ENCODE measurements at places on chromosomes 1 and 21.
A peak's percentile ranks its signal among the peaks of the same experiment; 100 is the strongest.

GRCh38 chr1:80054129-80054528 is 1047.6 kb upstream of the ADGRL4 start:
- DNase-seq = peak; percentile 86

DNA sequence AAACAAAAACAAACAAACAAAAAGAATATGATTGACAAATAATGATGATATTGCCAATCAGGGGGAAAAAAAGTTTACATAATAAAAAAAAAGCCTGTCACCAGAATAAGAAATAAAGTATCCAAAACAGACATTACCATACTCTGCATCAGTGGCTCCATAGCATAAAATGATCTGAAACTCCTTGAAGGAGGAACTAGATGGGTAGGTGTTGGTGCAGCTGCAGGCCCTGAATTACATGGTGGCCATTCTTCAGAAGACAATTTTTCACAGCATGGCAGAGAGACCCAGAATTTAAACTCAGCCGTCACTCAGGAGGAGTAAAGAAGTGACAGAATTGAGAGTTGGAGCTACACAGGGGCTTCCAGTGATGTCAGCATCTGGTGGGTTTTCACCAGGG is 60.2 kb downstream of the GLUL start:
- no peak for DNase-seq

DNA sequence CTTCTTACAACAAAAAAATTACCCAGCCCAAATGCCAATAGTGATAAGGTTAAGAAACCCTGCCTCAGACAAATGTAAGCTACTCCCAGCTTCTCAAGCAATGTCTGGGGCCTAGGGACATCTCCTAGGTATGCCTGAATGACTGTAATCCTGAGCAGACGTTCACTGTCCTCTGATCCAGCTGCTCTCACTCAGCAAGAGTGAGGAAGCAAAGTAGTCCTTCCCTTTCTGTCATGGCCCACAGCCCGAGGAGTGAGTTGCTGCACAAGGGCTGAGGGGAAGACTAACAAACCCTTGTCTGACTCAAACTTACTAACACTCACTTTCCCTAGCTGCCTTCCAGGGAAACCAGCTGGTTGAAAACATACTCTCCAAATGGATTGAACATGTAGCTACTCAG is 124.9 kb upstream of the TNFSF4 start:
- no peak for DNase-seq

DNA sequence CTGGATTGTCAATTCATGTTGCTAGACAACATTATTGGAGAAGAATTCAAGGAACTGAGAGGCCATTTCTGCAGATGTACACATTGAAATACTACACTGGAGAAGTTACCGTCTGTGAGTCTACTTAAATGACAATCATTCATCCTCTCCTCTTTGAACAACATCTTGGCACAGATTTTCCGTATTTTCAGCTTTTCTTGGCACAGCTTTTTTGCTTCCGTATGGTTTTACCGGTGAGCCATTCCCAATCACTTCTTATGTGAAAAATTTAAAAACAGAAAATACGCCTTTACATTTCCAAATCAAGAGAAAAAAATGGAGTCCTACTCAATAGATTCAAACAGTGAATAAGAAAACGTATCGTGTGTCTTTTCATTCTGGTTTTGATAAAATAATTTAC is 1493.7 kb downstream of the AMY1C start:
- no peak for DNase-seq

DNA sequence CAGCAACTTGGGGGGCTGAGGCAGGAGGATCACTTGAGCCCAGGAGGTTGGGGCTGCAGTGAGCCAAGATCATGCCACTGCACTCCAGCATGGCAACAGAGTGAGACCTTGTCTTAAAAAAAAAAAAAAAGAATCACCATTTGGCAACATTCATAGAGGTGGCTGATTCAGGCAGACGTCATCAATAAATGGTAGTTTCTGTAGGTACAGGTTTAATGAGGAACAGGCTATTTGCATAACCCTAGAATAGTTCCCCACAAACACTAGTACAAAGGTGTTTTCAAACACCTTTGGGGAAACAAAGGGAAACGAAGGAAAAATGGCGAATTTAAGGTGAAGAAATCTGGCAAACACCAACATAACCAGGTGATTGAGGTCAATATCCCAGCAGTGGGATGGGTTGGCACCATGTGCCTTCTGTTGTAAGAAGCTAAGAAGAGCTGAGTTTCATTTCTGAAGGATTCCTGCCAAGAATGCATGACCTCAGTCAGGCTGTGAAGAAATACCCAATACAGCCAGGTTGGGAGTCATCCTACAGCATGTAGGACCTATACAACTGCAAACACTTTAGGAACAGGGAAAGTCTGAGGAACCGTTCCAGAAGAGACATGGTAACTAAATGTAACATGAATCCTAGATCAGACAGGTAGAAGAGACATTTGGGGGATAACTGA is 5.6 kb downstream of the LPAR3 start:
- DNase-seq = no peak

DNA sequence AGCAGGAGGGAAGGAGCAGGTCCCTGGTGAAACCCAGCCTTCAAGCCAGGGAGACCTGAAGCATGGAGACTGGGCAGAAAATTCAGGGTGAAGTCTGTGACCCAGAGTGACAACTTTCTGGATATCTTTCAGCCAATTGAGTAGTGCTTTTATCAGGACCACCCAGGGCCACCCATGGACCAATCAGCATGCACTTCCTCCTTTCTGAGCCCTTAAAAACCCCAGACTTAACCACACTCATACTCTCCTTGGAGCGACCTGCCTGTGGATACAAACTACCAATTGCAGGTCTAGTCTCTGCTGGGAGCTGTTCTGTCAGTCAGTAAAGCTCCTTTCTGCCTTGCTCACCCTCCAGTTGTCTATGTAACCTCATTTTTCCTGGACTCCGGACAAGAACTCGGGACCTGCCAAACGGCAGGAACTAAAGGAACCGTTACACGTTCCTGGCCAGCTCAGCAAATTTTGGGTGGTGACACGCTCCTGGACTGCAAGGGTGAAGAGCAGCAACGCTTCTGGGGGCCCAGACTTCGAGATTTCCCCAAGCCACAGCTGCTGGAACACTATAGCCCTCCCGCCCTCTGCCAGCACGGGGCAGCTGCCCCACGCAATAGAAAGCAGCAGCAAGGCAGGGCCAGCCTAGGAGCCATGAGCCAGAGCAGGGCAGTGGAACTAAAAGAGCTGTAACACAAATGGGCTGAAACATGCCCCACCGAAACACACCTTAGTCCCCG is 1183.4 kb downstream of the AMY1C start:
- no peak for DNase-seq

DNA sequence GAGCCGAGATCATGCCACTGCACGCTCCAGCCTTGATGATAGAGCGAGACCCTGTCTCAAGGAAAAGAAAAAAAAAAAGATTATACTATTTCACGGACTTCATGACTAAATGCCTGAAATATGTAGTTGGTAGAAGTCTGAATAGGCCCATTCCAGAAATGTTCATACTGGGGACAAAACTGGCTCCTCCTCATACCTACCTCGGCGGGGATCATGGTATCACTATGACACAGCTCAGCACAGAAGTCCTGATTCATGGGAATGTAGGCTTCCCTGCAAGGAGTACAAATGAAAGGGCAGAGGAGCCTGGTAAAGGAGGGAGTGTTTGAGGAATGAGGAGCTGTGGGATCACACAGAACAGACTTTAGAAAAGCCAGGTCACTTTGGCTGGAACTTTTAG is 5.0 kb downstream of the SPATA46 start:
- DNase-seq = no peak

DNA sequence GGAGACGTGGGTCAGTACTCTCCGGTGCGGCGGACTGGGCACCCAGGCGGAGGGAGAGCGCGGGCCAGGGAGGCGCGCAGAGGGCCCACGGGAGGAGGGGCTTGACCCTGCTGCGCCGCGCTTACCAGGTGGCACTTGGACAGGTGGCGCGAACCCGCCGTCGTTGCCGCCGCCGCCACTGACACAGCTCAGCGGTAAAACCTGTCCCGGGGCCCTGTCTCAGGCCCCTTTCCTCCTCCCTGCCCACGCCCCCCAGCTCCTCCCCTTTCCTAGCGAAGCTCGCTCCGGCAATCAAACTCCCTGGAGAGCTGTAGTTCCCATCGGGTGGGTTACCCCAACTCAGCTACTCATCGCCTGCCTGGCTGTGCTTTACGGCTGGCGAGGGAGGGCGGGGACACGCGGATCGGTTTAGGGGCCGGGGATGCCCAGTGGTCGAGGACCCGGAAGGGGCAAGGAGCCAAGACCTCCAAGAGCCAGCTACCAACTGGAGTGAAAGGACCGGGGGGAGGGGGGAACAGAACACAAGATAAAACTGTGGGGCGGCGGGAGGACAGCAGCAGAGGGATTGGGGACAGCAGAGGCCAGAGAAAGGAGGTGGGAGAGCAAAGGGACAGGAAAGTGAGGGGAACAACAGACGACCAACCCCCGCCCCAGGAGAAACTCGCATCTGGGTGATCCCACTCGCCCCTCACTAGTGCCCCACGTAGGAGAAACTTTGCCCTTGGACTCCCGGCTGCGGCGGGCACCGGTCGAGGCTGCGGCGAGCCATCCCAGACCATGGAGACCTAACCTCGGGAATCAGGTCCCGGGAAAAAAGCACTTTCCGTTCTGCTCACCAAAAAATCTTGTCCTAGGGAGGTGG is 2.9 kb downstream of the GFI1 start:
- DNase-seq = no peak

DNA sequence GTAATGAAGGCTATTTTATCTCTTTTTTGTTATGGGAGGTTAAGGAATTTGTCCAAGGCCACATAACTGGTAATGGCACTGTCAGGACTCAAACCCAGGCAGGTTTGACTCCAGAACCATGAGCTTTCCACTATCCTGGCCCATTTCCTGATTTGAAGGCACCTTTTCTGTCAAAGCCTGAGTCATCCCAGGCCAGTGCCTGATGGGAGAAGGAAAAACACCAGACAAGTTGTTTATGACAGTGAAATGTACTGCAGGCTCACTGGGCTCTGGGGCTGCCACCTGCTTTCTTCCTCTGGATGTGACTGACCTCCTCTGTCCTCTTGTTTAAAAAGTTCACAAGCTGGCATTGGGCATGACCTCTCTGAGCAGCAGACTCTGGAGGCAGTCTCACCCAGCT is 71.8 kb upstream of the SPATA6 start:
- DNase-seq = no peak

DNA sequence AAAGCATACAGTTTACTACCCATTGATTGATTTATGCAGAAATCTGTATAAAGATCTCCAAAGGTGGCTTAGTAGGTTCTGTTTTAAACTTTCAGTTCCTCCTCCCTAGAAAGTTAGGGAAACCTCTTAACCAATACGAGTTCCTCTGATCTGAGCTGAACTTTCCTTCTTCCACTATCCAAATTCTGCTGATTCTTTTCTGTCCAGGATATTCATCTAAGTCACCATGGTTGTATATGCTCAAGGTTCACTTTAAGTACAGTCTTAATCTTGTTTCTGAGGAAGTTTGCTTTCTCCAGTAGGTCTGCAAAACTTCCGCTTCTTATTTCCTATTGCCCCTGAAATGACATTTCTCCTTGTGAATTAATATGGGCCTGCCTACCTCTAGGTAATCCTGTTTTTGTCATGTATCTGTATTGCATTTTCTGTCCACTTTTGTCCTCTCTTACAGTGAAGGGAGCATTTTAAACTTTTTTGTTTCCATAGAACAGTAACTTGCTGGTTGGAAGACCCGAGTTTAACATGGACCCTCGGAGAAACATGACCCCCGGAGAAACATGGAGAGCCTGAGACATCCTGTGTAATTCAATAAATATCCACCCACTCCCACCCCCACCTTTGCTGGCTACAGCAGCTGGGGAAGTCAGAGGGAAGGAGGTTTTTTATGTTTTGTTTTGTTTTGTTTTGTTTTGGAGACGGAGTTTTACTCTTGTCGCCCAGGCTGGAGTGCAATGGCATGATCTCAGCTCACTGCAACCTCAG is 16.7 kb upstream of the TUT4 start:
- DNase-seq = no peak

DNA sequence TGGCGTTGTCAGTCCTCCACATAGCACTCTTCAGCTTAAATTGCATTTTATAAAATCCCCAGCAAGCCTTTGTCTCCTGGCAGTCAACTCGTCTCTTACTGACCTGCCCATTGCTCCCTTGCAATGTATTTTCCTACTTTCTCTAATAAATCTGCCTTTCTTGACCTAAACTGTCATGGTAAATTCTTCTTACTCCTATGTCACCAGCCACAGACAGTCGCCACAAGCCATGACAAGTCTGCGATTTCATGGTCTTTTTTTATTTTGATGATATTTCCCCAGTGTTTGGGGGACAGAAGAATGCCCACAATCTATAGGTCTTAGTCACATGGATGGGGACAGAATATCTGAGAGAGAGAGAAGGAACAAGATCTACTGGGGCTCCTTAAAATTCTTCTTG is 8.4 kb downstream of the IFNAR2 start:
- DNase-seq = no peak

DNA sequence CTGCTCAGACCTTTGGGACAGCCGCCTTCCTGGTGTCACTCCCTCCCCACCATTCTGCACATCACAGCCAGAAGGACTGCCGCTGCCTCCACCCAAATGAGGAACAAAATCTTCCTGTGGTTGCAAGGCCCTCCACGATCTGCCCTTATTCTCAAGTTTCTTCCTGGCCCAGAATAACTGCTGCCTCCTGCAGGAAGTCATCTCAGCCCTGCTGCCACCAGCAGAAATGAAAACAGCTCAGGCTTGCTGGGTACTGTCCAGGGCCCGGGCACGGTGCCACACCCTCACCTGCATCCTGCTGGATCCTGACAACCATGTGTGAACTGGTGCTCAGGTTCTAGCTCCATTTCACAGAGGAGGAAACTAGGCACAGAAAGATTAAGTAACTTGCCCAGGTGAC is 2.8 kb downstream of the CLDN19 start:
- no peak for DNase-seq

DNA sequence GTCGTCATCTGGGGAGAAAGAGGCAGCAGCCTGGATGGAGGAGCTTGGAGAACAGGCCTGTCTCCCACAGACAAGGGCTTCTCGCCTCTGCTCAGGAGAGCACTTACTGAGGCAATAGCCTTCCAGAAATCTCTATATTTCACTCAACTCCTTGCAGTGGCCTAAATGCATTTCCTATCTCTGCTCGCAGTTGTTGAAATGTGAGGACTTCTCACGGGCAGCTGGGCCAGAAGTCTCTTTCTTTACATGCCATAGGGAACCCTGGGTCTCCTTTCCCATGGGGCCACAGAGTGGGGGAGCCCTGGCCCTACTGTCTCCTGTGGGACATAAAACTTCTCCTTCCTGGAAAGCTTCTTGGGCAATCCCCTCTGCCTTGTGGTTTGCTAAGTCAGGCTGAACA is 43.5 kb upstream of the KIF21B start:
- no peak for DNase-seq

- no peak for DNase-seq
Measured at GRCh38 chr1:92488832-92489231, 2.1 kb upstream of the GFI1 start.

DNA sequence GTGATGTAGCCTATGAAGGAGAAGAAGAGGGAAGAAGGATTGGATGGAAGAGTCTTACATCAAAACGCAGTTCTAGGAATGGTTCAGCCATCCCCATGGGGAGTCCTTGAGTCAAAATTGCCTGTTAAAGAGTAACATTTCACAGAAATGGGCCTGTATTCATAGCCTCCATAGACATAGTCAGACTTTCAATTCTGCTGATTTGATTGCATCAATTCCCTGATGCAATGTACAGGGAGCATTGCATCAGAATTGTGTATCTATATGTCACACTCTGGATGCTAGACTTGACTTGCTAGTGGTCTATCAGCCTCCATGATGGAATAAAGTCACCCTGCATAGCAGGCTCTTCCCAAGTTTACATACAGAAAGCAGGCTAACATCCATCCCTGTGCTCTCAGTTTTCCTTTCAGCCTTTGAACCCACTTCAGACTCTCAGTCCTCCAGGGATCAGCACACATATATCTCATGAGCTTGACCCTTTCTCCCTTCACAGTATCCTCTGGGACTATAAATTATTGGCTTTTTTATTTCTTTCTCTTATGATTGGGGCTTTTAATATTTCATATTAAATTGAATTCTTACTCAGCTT is 1111.7 kb upstream of the B3GALT2 start:
- no peak for DNase-seq

Data from NCI-H1417 treated with DMSO at 0.1 percent for 48 hours (cell line).